A549 (cell line): ENCODE measurements at places on chromosomes 2 and 18.

DNA sequence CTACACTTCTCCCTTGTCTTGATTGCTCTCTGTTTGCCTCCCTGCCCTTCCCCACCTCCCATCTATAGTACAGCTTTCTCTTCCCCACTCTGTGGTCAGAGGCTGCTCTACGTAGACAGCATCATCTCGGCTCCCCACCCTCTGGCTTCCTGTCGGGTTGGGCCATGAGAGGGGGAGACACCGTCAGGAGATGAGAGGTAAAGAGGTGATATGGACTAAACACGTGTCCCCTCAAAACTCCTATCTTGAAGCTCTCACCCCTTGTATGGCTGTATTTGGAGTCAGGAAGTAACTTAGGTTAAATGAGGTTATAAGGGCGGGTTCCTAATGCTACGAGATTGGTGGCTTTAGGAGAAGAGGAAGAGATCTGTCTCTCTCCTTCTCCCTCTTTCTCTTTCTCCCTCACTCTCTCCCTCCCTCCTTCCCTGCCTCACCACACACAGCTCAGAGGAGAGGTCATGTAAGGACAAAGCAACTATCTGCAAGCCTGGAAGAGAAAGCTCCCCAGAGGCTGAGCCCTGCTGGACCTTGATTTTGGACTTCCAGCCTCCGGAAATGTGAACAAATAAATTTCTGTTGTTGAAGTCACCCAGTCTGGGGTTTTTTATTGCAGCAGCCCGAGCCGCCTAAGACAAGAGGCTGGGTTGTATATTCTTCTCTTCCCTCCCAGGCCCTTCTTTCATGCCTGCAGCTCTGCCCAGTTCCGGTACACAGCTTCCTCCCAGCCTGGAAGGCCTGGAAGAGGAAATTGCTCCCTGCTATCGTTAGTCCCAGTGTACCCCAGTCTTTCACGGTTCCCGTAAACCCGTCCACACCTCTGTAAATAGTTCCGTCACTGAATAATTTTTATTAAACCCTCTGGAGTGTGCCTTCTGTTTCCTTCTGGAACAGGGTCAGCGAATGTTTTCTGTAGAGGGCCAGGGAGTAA, 138.0 kb downstream of the AKAIN1 start:
- no peak for DNase-seq

DNA sequence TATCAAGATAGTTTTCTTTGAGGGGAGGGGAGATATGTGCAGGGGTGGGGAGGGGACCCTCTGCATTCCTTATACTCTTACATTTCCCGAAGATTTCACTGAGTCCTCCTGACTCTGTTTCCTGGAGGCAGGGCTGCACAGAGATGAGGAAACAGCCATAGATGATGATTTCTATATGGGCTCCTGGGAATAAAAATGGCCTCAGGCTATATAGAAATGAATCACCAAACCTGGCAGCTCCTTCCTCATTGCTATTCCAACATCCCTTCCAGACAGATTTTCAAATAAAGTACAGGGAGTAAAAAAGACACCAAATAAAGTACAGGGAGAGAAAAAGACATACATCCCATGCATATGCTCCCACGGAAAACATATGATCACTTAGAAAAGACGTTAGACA, 474.8 kb upstream of the RAB6C start:
- no peak for DNase-seq

DNA sequence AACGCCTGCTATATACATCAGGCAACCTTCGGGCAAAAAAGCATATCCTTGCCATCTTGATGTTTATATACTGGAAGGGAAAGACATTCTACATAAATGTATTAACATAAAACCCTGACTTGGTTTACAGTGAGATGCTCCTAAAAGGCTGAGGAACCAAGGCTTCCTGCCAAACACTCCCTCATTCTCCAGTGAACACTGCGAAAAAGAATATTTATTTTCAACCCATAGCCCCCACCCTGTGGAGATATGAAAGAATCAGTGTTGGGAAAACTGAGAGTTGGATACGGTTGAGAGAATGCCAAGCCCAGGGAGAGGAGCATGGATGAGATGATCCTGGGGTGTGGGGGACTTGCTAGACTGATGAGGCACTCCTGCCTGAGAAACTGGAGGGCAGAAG, 94.9 kb downstream of the PIEZO2 start:
- DNase-seq, result no peak

DNA sequence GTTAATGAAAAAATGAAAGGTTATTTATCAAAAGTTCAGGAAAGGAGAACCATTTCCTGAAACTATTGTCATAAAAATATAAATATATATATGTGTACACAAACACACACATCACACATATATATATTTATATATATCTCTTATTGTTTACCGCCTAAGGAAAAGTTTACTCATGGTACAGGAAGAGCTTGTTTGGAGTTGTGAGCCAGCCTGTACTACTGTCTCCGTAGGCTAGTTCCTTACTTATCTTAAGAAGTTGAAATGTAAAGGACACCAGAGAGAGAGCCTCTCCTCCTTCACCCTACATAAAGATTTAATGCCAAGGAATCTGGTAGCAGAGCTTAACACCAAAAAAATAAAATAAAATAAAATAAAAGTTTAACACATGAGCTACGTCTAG, 19.6 kb downstream of the DSC1 start:
- DNase-seq, result no peak

GRCh38 chr2:223837287-223838061, at the start of gene AP1S3:
Gene AP1S3, minus strand, starts transcription at chr2:223837582. Its CDS starts 132 bp downstream, at chr2:223837450.
- DNase-seq, result peak; percentile 80

DNA sequence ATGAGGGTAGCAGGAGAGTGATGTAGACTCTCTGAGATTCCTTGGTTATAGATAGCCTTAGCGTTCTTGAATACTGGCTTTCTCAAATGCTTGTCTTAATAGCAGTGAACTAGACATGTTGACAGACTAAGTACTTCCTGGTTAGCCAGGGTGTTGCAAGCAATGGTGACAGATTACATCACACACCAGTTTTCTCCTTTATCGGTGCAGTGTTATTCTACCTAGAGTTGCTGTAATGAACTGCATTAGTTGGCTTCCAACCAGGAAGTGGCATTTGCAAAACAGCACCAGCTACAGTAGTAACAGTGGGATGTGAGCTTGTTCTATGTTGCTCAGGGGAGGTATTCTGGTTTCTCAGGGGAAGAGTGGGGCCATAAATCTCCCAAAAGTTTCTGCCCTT, 582.2 kb upstream of the DDX18 start:
- DNase-seq, result no peak

DNA sequence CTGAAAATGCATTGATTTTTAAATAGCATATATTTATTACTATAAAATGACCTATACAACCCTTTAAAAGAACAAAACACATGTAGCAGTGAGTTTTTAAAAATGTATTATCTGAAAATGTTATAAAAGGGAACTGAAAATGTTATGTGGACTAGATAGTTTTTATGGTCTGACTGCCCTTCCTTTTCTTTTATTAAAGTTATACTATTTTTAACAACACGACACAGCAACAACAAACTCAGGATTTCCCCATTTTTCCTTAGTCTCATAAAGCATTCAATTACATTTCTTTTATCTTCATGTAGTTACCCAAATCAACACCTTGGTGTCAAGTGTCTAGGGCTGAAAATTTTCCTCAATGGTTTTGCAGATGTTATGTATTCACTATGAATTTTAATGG, 132.8 kb upstream of the TMEFF2 start:
- DNase-seq, result no peak
